ENCODE measurements at places on chromosomes 6 and 20. TPM values are rescaled to one million over a fixed set of nuclear protein-coding genes. Genes with fewer than 3 reads are reported as not detected.

The BMP7 gene
- total RNA-seq: 9.6 TPM

The DTD1 gene
- 71.1 TPM for total RNA-seq

The RAET1L gene
- 0.25 TPM for total RNA-seq

The FAM209B gene
- not detected for total RNA-seq

The PLN gene
- total RNA-seq: 0.74 TPM

The DZANK1 gene
- total RNA-seq: 4.9 TPM

The BPIFB1 gene
- not detected for total RNA-seq

The CCN6 gene
- not detected for total RNA-seq

The HSPA12B gene
- total RNA-seq: 2.7 TPM

The ULBP3 gene
- total RNA-seq: 8.4 TPM

The CLPSL1 gene
- total RNA-seq: not detected

The BPIFA1 gene
- total RNA-seq: not detected

The RPRD1B gene
- 25.8 TPM for total RNA-seq

The SRSF12 gene
- 27.5 TPM for total RNA-seq

The DEFB118 gene
- not detected for total RNA-seq

The SNAP25 gene
- total RNA-seq: 113 TPM

The GJA1 gene
- 53.6 TPM for total RNA-seq

The PPP1R16B gene
- 10.1 TPM for total RNA-seq

The RAB44 gene
- under 0.01 TPM for total RNA-seq

The CCM2L gene
- 2.2 TPM for total RNA-seq

The C6orf118 gene
- total RNA-seq: 6.4 TPM

The TMC2 gene
- 3.4 TPM for total RNA-seq

The KIZ gene
- total RNA-seq: 7.4 TPM

The HLA-DOA gene
- total RNA-seq: 0.25 TPM

The MRAP2 gene
- total RNA-seq: 2.5 TPM

The MUCL3 gene
- not detected for total RNA-seq

The CSE1L gene
- total RNA-seq: 129 TPM

The PXDC1 gene
- total RNA-seq: 9.1 TPM

The BMP2 gene
- 6.1 TPM for total RNA-seq

The EYA4 gene
- total RNA-seq: 0.25 TPM

The RNF5 gene
- 61.5 TPM for total RNA-seq

The HLA-DQA2 gene
- not detected for total RNA-seq

The EPPIN gene
- not detected for total RNA-seq

The CST1 gene
- total RNA-seq: not detected

The EPB41L1 gene
- 94.7 TPM for total RNA-seq

The HLA-DQB2 gene
- not detected for total RNA-seq

The ACTL10 gene
- 0.74 TPM for total RNA-seq

The CRISP3 gene
- total RNA-seq: not detected

The HLA-DQB1 gene
- not detected for total RNA-seq

The RAET1G gene
- 0.25 TPM for total RNA-seq

The WFDC12 gene
- total RNA-seq: not detected

The FUT9 gene
- 107 TPM for total RNA-seq

The TAGAP gene
- total RNA-seq: 0.49 TPM

The C20orf202 gene
- 0.49 TPM for total RNA-seq

The FILIP1 gene
- total RNA-seq: 1.5 TPM

The RNF217 gene
- total RNA-seq: 11.6 TPM

The ENPP4 gene
- 22.1 TPM for total RNA-seq

The ZC2HC1B gene
- not detected for total RNA-seq

The ANKRD66 gene
- 0.25 TPM for total RNA-seq

The BTN1A1 gene
- total RNA-seq: not detected

The RFX6 gene
- total RNA-seq: not detected

The BMP6 gene
- 3.4 TPM for total RNA-seq

All from temporal lobe (tissue), 4 donors.